ENCODE measurements at places on chromosomes 4 and X.

DNA sequence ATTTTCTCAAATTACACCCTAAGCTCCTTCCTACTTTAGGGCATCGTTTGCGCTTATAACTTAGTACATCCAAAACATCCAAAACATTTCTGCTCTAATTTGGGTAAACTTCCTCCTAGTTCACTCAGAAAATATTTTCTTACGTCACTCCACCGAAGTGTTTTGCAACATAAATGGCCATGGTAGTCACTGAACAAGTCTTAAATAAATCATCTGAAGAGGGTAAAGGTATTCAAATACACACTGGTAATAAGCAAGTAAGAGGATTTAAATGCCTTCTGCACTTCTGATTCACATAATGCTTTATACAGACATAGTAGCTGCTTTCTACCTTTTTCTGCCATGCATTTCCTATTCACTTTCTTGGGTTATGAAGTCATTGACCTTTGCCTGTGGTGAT, 991.9 kb downstream of the NLGN4X start:
- DNase-seq: no peak

GRCh38 chr4:108129196-108129595, 39.5 kb downstream of the LEF1 start:
- DNase-seq: no peak

- DNase-seq: no peak
Measured at GRCh38 chr4:149951152-149951900, 126.9 kb upstream of the DCLK2 start.

DNA sequence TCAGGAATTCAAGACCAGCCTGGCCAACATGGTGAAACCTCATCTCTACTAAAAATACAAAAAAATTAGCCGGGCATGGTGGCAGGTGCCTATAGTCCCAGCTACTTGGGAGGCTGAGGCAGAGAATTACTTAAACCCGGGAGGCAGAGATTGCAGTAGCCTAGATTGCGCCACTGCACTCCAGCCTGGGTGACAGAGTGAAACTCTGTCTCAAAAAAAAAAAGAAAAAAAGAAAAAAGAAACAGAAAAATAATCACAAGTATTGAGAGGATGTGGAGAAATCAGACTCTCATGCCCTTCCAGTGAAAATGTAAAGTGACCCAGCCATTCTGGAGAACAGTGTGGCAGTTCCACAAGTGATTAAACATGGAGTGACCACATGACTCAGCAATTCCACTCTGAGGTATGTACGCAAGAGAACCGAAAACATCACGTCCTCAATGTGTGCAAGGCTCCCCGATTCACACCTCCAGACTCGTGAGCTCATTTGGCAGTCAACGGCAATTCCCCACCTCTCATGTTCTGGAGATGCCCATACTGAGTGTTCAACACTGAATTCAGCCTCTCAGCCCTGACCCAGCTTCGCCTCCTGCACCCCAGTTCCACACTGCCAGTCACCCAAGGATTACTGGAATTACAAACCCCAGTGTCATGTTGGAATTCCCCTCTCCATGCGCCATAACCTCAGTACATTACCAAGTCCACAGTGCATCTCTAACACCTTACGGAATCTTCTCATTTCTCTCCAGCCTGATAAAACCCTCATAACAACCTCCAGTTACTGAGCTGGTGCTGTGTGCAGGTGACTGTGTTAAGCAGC, 21.1 kb downstream of the ACOX3 start:
- DNase-seq: no peak

GRCh38 chrX:118355225-118355920, 9.5 kb downstream of the WDR44 start:
- no peak for DNase-seq

DNA sequence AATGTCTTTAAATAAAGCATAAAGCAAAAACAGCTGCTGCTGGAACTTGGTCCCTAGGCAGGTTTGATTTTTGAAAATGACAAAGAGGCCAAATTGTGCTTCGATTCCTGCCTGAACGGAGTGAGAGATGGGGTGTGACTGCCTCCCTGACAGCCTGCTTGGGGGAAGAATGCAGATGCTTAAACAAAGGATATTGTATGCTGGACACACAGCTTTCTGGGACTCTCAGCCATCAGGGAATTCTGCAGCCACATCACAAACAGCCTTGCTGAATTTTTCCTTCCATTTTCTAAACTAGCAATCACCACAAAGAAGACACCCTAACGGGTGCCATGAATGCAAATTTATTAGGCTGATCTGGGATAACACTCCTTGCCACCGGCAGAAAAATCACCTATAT, 83.9 kb upstream of the CPEB2 start:
- DNase-seq: no peak

DNA sequence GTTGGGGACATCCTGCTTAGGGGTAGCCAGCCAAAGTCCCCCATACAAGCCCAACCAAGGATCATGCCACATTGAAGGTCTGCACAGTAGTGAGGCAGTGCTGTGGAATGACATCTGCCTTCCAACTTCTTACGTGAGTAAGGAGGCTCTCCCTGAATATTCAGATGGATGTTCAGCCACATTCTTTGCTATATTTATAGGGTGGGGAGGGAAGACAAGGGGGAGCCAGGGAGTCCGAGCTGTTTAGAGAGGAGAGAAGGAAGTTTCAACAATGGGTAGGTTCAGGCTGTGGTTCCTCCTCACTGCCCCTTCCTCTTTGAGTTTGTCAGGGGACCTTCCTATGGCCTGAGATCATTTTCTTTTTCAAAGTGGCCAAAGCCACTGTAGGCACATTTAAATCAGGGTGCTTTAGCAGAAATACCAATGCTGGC, 29.8 kb downstream of the MSN start:
- DNase-seq: no peak

- no peak for DNase-seq
Measured at GRCh38 chr4:32684160-32684559, 1964.0 kb downstream of the PCDH7 start.

DNA sequence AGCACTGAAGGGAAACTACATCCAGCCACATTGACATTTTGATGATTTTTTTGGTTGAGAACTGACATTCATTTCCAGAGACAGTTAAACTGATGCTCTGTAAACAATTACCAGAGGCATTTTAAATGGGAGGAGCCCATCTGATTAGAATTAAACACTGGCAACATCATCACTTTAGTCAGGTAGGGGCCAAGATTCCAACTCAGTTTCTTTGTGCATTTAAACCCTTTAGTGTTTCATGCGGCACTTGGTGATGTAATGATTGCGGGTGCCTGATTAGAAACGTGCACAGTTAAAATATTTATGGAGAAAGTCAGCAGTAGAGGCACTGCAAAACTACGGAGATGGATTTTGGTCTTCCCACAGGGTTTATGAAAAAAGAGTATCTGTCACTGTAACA, 16.1 kb downstream of the TNIP3 start:
- DNase-seq: no peak

DNA sequence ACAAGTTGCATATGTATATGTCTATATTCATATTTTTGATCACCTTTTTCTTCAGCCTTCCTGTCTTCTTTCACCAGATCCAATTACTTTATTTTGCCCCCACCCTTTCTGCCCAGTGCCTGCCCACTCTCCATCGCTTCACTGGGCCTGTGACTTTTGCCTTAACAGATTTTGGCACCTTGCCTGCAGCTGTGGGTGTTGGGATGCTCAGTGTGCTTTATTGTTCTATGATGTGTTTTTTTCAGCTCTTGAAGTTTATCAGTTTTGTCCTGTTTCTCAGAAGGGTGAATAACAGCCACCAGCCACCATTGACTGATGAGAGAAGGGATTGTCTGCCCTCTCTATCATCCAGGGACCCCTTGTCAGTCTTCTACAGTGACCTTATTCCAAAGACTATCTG, 77.2 kb upstream of the GALNT7 start:
- DNase-seq: no peak

DNA sequence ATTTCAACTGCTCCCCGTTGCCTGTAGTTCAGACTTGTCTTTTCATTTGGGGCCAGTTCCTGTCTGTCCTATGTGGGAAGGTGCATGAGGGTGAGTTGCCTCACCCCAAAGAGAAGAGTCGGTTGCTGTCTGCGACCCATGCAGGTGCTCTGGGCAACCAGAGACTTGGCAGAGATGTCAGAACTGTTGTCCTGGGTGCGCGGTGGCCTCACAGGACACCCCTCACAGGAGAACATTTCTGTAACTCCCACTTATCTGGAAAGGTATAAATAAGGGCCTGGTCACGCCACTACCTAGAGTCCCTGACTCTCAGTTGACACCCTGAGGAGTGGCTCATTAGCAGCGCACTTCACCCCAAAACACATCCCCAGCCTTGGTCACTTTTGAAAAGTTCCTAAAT, 9.7 kb upstream of the NAT8L start:
- peak; percentile 7 for DNase-seq

GRCh38 chr4:156505341-156505955, 466.2 kb downstream of the PDGFC start:
- no peak for DNase-seq

DNA sequence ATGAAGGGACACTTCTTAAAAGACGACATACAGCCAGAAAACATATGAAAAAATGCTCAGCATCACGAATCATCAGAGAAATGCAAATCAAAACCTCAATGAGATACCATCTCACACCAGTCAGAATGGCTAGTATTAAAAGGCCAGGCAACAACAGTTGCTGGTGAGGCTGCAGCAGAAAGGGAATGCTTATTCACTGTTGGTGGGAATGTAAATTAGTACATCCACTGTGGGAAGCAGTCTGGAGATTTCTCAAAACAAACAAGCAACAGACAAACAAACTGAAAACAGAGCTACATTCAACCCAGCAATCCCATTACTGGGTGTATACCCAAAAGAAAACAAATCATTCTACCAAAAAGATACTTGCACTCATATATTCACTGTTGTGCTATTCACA, 197.9 kb downstream of the EVC2 start:
- no peak for DNase-seq

DNA sequence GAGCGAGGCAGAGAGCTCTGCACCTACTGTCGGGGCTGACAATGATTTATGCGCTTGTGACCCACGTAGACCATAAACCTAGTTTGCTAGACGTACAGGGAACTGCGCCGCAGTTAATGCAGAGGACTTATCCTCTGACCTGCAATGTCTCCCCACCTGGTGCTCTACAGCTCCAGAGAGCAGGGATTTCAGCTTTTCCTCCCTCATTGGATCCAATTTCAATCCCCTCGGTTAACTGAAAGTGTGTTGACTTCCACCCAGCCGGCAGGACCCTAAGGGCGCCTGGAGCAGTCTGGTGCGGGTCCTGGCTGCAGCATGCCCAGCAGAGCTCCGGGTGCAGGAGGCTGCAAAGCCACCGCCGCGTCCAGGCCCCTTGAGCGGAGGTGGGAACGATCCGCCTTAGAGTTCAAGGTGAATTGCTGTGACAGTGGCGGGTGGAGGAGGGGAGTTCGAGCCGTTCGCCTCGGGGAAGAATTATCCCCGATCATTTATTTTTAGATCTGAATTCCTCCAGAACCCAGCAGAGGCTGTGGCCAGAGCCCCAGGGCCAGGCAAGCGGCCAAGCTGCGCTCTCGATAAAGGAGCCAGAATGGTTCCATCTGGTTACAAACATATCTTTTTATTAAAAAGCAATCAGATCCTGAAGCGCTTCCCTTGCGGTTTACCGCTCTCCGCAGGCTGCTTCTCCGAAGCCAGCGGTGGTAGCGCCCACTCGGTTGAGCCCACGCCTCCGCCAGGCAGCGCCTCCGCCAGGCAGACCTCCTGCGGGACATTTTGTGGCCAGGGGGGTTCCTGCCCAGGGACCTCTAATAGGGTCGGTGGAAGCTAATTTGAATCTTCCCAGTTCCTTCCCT, 66.0 kb downstream of the FBXO8 start:
- DNase-seq: no peak

DNA sequence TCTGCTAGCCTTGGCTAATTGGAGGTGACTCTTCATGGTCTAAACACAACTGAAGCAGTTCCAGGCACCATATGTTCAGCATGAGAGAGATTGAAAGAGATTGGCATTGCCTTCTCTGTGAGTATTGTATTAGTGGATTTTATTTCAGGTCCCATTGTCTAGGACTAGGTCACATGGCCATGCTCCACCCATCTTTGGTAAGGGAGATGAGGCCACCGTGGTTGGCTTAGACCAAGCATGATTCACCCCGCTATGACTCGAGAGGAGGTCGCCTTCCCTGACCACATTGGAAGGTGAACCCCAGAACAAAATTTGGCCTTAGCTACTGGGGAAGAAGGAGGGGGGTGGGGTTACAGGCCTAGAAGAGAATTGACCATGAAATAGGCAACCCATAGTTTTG, 109.9 kb upstream of the BCOR start:
- no peak for DNase-seq

DNA sequence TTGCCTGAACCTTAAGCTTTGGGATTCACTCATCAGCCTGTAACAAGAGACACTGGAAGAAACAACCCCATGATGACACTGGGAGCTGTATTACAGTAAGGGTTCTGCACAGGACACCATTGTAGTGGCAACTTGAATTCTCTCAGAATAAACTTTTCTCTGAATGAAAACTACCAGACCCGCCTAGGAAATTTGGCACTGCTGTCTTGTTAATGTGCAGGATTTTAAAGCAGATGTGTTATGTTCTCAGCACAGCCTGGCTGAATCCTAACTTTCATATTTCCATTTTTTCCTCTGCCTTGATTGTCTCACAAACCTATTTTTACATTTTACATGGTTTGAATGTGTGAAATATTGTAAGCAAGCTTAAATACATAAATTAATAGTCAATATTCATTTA, 253.6 kb downstream of the UNC5C start:
- DNase-seq: no peak

GRCh38 chrX:7223271-7223670, 75.3 kb upstream of the PUDP start:
- no peak for DNase-seq

GRCh38 chrX:18549643-18550042, 122.3 kb downstream of the RS1 start:
- no peak for DNase-seq

GRCh38 chr4:83262682-83263081, 21.9 kb downstream of the COQ2 start:
- no peak for DNase-seq

GRCh38 chr4:126572264-126572663, 1060.5 kb upstream of the INTU start:
- no peak for DNase-seq

- no peak for DNase-seq
Measured at GRCh38 chrX:119343856-119344255, 55.3 kb upstream of the SLC25A43 start.

DNA sequence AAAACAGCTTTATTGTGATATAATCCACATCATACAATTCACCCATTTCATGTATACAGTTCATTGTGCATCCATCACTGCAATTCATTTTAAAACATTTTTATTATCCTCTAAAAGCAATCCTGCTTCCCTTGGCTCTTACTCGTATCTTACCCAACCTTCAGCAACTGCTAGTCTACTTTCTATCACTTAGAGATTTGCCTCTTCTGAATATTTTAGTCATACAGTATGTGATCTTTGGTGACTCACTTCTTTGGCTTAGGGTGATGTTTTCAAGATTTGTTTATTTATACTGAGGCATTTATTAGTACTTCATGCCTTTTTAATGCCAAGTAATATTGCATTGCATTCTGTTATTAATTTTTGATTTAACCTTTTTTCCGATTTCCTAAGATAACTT, 15.0 kb upstream of the MSMO1 start:
- DNase-seq: no peak

- DNase-seq: peak; percentile 83
Measured at GRCh38 chrX:102899940-102900916, 36.8 kb upstream of the RAB40AL start.
